ENCODE measurements at places on chromosomes 16 and 17.

DNA sequence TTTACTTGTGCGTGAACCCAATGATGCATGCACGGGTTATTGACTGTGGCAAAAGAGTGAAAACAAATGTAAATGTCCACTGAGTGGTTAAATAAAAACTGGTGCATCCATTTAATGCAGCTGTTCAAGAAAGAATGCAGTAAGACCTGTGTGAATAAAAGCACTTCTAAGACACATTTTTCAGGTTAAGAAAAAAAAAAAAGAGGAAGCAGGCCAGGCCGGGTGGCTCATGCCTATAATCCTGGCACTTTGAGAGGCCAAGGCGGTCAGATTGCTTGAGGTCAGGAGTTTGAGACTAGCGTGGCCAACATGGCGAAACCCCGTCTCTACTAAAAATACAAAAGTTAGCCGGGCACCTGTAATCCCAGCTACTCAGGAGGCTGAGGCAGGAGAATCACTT is 11.8 kb downstream of the CNGB1 start:
- DNase-seq = no peak

DNA sequence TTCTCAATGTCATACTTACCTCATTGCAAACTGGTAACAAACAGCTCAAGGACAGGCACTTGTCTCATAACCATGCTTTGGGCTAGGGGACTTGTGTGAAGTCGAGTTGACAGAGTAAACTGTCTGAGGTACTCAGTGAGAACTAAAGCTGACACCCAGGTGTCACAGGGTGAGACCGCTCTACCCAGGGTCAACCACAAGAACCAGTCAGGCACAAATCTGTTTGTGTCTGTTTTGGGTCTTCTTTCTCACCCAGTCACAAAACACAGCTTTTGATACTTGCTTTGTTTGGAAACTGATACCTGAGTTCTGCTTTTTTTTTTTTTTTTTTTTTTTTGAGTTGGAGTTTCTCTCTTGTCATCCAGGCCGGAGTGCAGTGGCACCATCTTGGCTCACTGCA is 161.1 kb downstream of the STX8 start:
- no peak for DNase-seq

GRCh38 chr16:10497132-10498101 is 83.0 kb downstream of the EMP2 start:
- DNase-seq = no peak

- no peak for DNase-seq
Measured at GRCh38 chr16:48562475-48562874, 47.5 kb downstream of the N4BP1 start.

DNA sequence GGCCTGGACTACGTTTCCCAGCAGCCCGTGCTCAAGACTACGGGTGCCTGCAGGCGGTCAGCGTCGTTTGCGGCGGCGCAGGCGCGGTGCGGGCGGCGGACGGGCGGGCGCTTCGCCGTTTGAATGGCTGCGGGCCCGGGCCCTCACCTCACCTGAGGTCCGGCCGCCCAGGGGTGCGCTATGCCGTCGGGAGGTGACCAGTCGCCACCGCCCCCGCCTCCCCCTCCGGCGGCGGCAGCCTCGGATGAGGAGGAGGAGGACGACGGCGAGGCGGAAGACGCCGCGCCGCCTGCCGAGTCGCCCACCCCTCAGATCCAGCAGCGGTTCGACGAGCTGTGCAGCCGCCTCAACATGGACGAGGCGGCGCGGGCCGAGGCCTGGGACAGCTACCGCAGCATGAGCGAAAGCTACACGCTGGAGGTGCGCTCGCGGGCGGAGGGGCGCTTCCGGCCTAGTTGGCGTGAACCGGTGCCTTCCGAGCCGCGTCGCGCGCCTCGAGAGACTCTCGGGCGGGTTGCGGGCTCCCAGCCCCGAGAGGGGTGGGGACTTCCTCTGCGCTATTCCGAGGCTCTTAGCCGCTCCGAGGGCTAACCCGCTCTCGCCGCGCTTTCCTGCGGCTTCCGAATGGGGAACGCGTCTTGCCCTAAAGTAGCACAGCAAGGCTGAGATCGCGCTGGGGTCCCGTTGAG is at the start of gene RBL2:
TSS of gene RBL2 (plus strand) at position 95 of the 689 bp plus-strand sequence. CDS start at position 181, 86 bp downstream.
- DNase-seq = peak; percentile 74

- DNase-seq = no peak
Measured at GRCh38 chr16:73299346-73299745, 251.4 kb upstream of the ZFHX3 start.

DNA sequence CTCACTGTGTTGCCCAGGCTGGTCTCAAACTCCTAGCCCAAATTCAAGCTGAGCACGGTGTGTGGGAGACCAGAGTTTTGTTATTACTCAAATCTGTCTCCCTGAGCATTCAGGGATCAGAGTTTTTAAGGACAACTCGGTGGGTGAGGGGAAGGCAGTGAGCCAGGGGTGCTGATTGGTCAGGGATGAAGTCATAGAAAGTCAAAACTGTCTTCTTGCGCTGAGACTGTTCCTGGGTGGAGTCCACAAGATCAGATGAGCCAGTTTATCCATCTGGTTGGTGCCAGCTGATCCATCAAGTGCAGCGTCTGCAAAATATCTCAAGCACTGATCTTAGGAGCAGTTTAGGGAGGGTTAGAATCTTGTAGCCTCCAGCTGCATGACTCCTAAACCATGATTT is 346.3 kb downstream of the TMEM114 start:
- no peak for DNase-seq

DNA sequence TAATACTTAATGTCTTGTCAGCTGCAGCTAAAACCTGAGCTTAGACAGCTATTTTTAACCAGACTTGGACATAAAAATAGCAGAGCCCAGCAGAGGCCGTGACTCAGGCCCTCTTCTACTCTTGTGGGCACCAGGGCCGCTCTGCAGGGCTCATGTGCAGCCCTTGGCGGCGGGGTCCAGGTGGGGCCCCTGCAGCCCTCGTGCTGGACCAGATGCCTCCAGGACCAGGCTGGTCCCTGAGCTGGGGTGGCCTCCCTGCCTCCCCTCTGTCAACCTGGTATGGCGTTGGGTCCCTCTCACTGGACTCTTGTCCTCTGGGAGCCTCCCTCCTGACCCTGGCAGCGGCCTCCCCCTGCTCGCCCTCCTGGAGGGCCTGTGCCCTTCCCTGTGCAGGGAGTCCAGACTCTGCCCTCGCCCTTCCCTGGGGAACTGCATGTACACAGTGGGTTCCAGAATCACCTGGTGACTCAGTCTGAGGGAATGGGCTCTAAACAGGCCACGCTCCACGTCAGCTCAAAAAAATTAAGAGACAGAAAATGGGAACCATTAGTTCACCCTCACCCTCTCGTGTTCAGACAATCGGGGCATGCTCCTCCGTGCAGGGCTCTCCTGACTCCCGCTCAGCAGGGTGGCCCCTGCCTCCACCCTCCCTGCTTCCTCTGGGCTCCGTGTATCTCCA is 9.7 kb downstream of the CDK5R1 start:
- no peak for DNase-seq

DNA sequence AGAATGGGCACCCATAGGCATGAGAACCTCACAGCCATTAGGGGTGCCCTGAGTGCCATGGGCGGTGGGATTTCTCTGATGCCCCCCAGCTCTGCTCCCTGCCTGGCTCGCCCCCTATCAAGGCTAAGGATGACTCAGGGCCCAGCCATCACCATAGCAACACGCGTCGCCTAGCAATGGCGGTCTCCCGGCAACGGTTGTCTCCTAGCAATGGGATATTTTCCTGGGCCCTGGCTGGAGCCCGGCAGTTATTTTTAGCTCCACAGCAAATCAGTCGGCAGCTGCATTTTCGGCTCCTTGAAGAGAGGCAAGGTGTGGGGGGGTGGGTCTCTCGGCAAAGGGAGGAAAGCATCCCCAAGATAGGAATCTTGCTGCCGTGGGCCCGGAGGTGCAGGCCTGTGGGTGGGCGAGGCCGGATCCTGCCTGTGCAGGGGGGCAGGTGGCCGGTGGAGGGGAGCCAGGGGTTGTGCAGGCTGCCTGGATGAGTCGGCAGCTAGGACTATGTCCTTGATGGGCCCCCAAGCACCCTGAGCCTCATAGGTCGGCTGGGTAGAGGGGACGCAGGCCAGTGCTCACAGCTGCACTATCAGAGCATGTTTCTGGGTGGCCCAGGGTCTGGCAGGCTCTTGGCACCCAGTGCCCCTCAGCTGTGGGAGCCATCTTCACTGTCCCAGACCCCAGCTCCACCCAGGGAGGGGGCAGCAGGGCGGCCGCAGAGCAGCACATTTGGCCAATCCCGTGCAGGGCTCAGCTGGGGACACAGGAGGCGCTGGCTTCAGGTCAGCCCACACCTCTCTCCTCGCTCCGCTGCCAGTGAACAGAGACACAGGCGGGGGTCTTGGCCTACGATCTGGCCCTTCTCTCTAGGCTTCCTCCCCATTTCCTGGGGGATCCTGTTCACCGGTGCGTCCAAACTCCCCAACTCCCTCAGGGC is 4.2 kb upstream of the FBXL16 start:
- DNase-seq = no peak

DNA sequence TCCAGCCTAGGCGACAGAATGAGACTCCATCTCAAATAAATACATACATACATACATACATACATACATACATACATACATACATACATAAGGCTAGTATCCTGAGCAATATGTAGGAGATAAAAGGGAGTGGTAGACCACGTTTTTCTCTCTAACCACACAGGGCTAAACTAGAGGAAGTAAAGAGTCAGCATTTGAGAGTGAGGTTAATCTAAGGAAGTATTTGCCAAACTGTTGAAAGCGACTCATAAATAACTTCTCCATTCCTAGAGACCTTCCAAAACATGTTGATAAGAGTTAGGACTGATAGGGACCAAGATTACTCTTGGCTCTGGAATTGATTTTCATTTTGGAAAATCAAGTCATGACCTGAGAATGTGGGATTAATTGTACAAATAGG is 68.9 kb downstream of the NEUROD2 start:
- DNase-seq = no peak

- peak; percentile 15 for DNase-seq
Measured at GRCh38 chr16:22948603-22949368, 134.8 kb downstream of the HS3ST2 start.

- DNase-seq = peak; percentile 42
Measured at GRCh38 chr17:39094607-39095308, 56.7 kb downstream of the PLXDC1 start.

DNA sequence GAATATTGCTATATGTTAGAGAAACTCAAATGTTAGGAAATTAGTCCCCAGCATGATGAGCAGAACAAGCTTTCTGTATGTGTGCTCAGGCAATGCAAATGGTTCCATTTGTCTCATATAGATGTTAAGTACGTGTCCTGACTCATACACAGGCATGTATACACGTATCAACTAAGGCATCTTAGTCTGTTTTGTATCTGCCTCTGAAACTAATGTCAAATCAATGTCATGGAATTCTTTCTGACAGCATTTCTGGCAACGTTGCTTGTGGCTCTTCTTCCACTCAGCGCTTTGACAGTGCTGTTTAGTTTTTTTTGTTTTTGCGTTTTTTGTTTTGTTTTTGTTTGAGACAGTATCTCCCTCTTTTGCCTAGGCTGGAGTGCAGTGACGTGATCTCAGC is 111.9 kb downstream of the CNTNAP4 start:
- DNase-seq = no peak

- no peak for DNase-seq
Measured at GRCh38 chr17:14903854-14904253, 361.3 kb downstream of the PMP22 start.

GRCh38 chr17:17507465-17508011 is 11.3 kb upstream of the RASD1 start:
- no peak for DNase-seq

DNA sequence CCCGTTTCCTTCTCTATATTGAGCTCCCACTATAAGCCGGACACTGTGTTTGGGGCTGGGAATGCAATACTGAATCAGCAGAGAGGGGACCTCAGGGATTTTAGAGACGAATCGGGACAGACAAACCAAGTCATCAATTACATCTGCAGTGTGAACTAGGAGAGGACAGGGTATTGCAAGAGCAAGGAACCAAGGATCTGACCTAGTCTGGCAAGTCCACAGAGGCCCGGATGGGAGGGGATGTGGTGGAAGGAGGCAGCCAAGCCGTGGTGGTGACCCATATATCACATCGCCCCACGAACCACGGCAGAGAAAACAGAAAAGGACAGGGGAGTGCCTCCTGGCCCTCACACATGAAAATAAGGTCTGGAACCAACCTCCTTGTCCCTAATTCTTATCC is 28.1 kb upstream of the NXPH3 start:
- no peak for DNase-seq

DNA sequence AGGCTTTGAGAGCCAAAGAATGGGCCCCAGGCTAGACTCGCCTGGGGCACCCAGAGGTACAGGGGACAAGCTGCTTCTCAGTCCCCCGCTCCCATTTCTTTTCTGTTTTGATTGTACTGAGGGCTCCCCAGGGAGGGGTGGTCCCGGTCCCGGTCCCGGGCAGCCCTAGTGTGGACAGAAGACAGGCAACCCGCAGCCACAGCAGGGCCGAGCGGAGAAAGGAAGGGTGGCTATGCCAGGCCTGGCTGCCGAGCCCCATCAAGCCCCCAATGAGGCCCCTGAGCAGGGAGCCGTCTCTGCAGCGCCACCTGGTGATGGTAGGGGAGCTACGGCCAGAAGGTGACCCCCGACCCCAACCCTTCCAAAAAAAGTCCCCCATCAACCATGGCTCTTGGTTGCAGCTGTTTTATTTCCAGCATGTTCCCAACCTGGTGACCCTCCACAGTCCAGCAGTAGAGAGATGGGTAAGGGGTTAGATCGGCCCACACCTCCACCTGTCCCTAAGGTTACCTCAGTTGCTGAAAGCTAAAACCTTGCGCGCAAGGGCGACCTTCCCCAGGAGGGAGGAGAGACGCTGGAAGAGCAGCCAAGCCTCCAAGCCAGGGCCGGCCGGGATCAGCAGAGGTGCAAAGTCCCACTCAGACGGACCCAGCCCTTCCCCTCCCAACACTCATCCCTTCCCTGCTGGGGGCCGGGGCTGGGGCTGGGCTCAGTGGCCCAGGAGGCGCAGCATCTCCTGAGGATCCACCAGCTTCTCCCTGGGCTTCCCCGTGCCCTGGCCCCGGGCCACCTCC is 2.6 kb upstream of the GRIN2C start:
- DNase-seq = peak; percentile 64

GRCh38 chr16:73051961-73052360 is 4.0 kb upstream of the ZFHX3 start:
- no peak for DNase-seq

GRCh38 chr16:30096862-30097563 is 1.0 kb upstream of the YPEL3 start:
- no peak for DNase-seq

DNA sequence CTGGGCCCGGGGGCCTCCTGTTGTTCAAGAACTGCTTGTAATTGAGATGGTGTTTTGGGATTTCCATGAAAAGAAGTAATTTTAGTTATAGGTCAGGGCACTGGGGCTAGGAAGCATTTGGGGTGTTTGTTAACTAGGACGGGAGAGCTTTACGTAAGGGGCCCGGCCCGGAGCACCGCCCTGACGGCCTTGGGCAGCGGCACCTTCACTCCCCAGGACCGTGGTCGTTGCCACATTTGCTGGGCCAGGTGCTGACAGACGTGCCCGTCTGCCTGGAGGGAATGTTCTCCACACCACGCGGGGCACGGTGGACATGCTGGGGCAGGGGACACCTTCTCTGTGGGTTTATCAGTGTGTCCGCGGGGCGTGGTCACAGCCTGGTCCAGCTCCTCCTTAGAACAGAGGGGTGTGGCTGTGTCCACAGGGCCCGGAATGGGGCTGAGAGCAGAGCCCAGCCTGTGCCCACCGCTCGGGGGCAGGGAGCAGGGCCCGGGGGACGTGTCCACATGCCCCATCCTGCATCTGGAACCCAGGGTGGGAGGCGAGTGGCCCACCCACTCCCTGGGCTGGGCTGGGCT is 57.7 kb downstream of the BAIAP2 start:
- DNase-seq = no peak

All from effector memory CD8-positive, alpha-beta T cell (primary cell).